ENCODE measurements at places on chromosomes 1 and 21.

DNA sequence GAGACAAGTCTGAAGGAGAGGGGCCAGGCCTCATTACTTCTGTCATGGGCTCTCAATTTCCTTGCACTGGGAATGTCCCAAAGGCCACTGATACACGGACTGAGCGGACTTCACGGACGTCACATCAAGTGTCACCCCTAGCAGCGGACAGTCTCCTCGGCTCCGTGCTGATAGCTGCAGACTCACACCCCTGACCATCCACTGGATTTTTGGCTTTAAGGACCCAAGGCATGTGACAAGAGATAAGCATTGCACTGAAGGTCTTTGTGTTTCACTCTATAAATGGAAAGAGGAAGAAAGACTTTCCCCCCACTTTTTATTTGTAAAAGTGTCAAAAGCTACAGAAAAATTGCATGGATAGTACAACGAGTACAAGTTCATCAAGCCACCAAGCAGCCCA is 200.4 kb upstream of the FGGY start:
- H3K27me3 ChIP-seq: no peaks in the 10 kb centered on the region
- no peak overlapping the region for H3K4me3 ChIP-seq
- H3K27ac ChIP-seq: no peak overlapping the region
- DNase-seq: no peak

DNA sequence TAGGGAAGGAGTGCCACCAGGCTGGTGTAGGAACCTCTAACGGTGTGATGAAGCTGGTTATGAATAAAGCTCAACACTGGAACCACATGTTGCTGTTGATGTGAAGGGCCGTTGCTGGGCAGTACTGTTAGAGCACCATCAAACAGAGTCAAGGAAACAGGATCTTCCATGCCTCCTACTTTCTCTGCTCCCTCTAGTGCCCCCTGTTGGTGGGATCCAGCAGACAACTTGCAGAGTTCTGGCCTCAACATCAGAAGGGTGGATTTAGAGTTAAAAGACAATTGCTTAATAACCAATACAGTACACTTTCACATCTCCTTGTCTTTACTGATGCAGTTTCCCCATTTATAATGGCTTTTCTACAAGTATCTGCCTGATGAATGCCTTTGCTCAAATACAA is 336.4 kb downstream of the NTNG1 start:
- no peak for DNase-seq
- no peak overlapping the region for H3K27ac ChIP-seq
- H3K27me3 ChIP-seq: no peaks in the 10 kb centered on the region

DNA sequence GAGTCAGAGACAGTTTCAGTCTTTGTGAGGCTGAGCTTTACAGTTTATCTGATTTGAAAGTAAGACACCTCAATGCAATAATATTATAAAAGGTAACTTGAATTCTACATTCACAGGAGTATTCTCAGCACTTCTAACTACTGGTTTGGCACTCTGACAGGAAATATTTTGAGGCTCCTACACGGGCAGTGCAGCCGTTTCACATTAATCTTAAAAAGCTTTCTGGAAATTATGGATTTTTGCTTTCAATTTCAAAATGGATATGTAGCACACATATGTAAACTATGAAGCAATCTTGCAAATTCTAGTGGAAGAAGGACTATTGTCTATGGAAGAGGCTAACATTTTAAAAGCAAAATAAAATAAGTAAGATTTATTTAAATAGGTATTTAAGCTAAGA is 262.9 kb upstream of the SNX7 start:
- DNase-seq: no peak
- no peaks in the 10 kb centered on the region for H3K36me3 ChIP-seq
- H3K4me1 ChIP-seq: no peaks in the 10 kb centered on the region
- no peak overlapping the region for H3K4me3 ChIP-seq

- H3K36me3 ChIP-seq: no peaks in the 10 kb centered on the region
- H3K27me3 ChIP-seq: no peaks in the 10 kb centered on the region
- H3K27ac ChIP-seq: no peak overlapping the region
Observed at GRCh38 chr1:55040933-55041494, 1.7 kb downstream of the PCSK9 start.

- no peaks in the 10 kb centered on the region for H3K27me3 ChIP-seq
- no peak overlapping the region for H3K27ac ChIP-seq
- H3K36me3 ChIP-seq: no peaks in the 10 kb centered on the region
- H3K4me3 ChIP-seq: no peak overlapping the region
- no peaks in the 10 kb centered on the region for H3K4me1 ChIP-seq
- DNase-seq: peak; percentile 67
Observed at GRCh38 chr1:183227422-183228346, 41.6 kb downstream of the LAMC2 start.

- no peak for DNase-seq
- no peaks in the 10 kb centered on the region for H3K27me3 ChIP-seq
- H3K4me3 ChIP-seq: no peak overlapping the region
Observed at GRCh38 chr1:41846625-41847405, 71.9 kb downstream of the HIVEP3 start.

GRCh38 chr1:89719502-89720306 is 86.8 kb downstream of the LRRC8C start:
- no peaks in the 10 kb centered on the region for H3K27me3 ChIP-seq
- peak; percentile 85 for DNase-seq
- peaks cover 2% of the 10 kb centered on the region for H3K4me1 ChIP-seq
- H3K36me3 ChIP-seq: no peaks in the 10 kb centered on the region
- no peak overlapping the region for H3K4me3 ChIP-seq

DNA sequence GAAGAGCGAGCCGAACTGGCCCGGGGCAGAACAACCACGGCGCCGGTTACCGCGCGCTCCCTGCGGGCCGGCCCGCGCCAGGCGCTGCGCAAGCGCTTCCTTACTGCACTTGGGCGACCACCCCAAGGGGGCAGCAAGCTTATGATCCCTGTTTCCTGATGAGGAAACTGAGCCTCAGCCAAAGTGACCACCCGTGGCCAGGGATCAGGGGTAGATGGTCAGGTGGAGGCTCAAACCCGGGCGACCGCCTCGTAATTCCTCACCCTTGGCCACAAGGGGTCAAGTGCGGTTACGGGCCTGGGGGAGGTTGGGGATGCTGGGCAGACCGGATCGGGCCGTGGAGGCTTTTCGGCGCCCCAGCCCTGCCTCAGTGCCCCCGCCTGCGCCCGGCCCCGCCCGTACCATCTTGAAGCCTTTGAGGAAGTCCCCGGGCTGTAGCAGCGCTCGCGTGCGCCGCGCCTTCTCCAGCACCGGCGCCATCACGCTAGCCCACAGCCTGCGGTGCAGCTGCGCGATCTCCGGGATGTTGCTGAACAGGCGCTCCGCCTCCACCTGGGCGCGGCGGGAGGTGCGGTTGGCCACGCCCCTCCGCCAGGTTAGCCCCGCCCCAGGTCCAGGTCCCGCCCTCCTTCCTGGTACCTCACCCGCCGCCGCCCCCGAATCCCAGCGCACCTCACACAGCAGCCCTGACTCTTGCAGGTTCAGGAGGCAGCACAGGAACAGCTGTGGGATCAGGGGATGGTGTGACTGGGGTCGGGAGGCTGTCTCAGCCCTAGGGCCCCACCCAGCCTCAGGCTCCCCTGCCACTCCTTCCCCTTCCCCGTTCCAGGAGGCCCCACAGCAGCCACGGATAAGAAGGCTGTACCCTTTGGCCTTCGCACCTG is 5.4 kb upstream of the TNFRSF25 start:
- H3K4me3 ChIP-seq: no peak overlapping the region
- no peaks in the 10 kb centered on the region for H3K4me1 ChIP-seq
- H3K36me3 ChIP-seq: peaks cover 16% of the 10 kb centered on the region

DNA sequence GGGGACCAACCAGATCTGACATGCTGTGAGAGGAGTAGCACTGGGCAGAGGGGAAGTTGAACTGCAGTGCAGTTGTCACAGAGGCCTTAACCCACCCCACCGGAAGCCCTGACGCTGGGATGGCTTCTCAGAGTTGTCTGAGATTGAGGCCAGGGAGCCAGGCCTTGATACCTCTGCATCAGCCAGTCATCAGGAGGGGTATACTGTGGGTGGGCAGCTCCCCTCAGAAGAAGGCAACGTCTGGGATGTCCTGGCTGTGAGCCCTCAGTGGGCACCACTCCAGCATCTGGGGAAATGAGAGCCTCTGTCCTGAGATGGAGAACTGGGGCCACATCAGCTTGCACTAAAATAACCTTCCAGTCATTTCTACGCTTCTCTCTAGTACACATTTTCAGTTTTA is 47.9 kb upstream of the BCAR3 start:
- DNase-seq: no peak
- peaks cover 5% of the 10 kb centered on the region for H3K4me1 ChIP-seq
- no peak overlapping the region for H3K27ac ChIP-seq
- no peaks in the 10 kb centered on the region for H3K27me3 ChIP-seq

- no peak overlapping the region for H3K27ac ChIP-seq
- H3K36me3 ChIP-seq: peaks cover 2% of the 10 kb centered on the region
- peaks cover 2% of the 10 kb centered on the region for H3K4me1 ChIP-seq
- DNase-seq: peak; percentile 8
- H3K27me3 ChIP-seq: no peaks in the 10 kb centered on the region
- H3K4me3 ChIP-seq: peak overlapping the region; percentile 89
Observed at GRCh38 chr1:179883745-179884138, 1.7 kb downstream of the TOR1AIP1 start.

DNA sequence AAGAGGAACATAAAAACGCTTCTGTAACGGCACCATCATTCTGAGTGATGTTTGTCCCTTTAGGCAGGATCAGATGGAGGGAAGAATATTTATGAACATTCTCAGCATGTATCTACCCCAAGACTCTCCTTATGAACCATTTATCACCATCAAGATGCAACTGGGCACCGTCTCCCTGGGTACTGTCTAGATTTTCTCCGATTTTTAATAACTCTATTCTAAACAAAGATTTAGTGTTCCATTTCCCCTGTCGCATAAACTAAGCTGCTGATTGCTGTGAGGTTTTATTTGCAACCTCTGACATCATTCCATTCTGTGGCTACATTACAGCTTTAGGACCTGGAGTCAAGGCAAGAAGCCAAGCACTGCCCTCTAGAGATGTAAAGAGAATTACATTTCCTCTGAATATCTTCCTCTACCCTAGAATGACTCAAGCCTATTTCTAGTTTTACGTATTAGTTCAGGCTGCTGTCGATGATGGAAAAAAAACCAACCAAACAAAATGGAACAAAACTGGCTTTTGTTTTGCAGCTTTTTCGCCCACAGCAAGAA is 130.1 kb upstream of the MAP1LC3C start:
- no peak overlapping the region for H3K27ac ChIP-seq
- H3K4me1 ChIP-seq: no peaks in the 10 kb centered on the region
- no peaks in the 10 kb centered on the region for H3K27me3 ChIP-seq
- no peak overlapping the region for H3K4me3 ChIP-seq
- no peak for DNase-seq

GRCh38 chr1:59520827-59521418 is 224.0 kb downstream of the FGGY start:
- H3K36me3 ChIP-seq: peaks cover 2% of the 10 kb centered on the region
- DNase-seq: peak; percentile 62
- H3K4me1 ChIP-seq: no peaks in the 10 kb centered on the region
- no peak overlapping the region for H3K27ac ChIP-seq
- H3K27me3 ChIP-seq: no peaks in the 10 kb centered on the region

GRCh38 chr1:110425612-110426152 is 18.2 kb upstream of the LAMTOR5 start:
- H3K4me1 ChIP-seq: no peaks in the 10 kb centered on the region
- no peaks in the 10 kb centered on the region for H3K27me3 ChIP-seq
- no peak overlapping the region for H3K4me3 ChIP-seq
- H3K36me3 ChIP-seq: no peaks in the 10 kb centered on the region
- DNase-seq: no peak

DNA sequence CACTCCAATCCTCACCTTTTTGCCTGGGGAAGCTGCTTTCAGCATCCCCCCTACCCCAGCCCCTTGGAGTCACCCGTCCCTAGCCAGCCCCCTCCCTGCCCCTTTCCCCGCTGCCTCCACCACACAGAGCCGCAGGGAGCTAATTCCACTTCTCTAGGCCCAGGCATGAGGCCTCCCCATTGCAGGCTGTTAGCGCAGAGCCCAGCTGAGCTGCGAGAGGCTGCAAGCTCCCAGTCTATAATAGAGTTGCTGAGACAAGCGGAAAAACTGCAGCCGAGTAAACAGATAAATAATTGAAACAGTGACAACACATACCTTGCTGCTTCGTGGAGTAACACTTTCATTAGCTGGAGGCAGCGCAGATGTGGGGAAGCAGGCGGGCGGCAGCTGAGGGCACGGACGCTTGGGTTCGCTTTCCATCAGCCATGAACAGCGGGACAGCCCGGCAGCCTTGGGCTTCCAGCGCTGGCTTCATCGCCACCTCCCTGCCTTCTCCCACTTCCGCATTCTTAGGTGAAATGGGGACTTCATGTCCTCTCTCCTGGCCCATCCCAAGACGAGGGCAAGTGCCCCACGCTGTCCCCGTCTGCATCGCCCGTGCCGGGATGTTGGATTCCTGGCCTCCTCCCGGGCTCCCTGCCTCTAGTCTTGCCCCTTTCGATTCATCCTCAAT is 183.3 kb downstream of the IGSF21 start:
- no peaks in the 10 kb centered on the region for H3K4me1 ChIP-seq
- DNase-seq: peak; percentile 4
- no peaks in the 10 kb centered on the region for H3K36me3 ChIP-seq
- H3K27me3 ChIP-seq: no peaks in the 10 kb centered on the region
- H3K4me3 ChIP-seq: no peak overlapping the region

GRCh38 chr1:20357796-20358195 is 67.1 kb downstream of the VWA5B1 start:
- no peak for DNase-seq
- no peak overlapping the region for H3K4me3 ChIP-seq
- no peaks in the 10 kb centered on the region for H3K27me3 ChIP-seq
- H3K36me3 ChIP-seq: no peaks in the 10 kb centered on the region

DNA sequence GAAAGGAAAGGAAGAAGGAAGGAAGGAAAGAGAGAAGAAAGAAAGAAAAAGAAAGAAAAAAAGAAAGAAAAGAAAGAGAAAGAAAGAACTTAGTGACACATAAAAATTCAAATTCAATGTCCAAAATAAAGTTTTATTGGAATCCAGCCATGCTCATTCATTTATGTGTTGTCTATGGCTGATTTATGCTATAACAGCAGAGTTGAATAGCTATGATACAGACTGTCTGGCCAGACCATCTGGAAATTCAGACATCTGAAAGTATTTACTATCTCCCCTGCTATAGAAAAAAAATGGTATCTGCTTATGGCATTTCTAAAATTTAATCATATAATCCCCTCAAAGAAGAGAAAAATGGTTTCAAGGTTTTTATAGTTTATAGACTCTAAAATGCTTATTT is 79.4 kb upstream of the RRP15 start:
- no peak for DNase-seq
- no peak overlapping the region for H3K4me3 ChIP-seq
- no peaks in the 10 kb centered on the region for H3K27me3 ChIP-seq
- H3K27ac ChIP-seq: no peak overlapping the region
- H3K36me3 ChIP-seq: no peaks in the 10 kb centered on the region

DNA sequence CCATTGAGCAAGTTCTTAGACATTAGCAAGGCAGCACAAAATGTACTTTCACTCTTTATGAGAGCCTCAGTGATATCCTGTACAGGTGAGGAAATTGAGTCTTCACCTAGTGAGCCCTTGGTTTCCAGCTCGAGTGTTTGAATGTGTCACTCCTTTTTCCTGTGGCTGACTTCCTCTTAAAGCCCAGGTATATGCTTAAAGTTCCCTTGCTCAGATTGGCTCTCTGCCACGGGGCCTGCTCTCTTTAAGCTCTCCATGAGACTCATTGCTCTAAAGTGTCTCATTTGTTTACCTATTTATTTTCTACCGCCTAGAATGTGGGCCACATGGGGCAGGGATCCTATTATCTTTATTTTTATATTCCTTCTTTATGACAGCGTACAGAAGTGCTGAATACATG is 324.9 kb downstream of the SIPA1L2 start:
- H3K4me3 ChIP-seq: no peak overlapping the region
- no peaks in the 10 kb centered on the region for H3K4me1 ChIP-seq
- no peaks in the 10 kb centered on the region for H3K36me3 ChIP-seq
- H3K27ac ChIP-seq: no peak overlapping the region
- DNase-seq: no peak

All from lung (tissue), 17 donors.